ENCODE measurements at places on chromosomes 7 and 10.

- no peak for DNase-seq
These were observed 16.0 kb upstream of the ACTR3B start for GRCh38 chr7:152743600-152743999.

- DNase-seq = no peak
These were observed 8.9 kb upstream of the LYZL1 start for GRCh38 chr10:29279779-29280487.

GRCh38 chr10:87776328-87776727, 41.7 kb downstream of the ATAD1 start:
- no peak for DNase-seq

GRCh38 chr10:43417950-43418768, 9.2 kb upstream of the HNRNPF start:
- DNase-seq = no peak

All from kidney tubule cell (primary cell).